Adrenal gland (tissue), 19 donors: ENCODE measurements at places on chromosomes 1 and 21. TPM values are rescaled to one million over a fixed set of nuclear protein-coding genes. Genes with fewer than 3 reads are reported as not detected.
A peak's percentile ranks its signal among the peaks of the same experiment; 100 is the strongest.

- H3K4me1 ChIP-seq, result peaks cover 77% of the 10 kb centered on the region
- DNase-seq, result peak; percentile 90
- no peak within 1 kb of the TSS for H3K4me3 ChIP-seq
- peaks cover 33% of the 10 kb centered on the region for H3K36me3 ChIP-seq
- peak within 1 kb of the TSS; percentile 99 for H3K27ac ChIP-seq
Measured at GRCh38 chr1:44808063-44808937, at the start of gene BTBD19. TSS of gene BTBD19 (plus strand) at chr1:44808523. CDS start at chr1:44808821, 298 bp downstream.

The DRAXIN gene
- total RNA-seq, result under 0.01 TPM

DNA sequence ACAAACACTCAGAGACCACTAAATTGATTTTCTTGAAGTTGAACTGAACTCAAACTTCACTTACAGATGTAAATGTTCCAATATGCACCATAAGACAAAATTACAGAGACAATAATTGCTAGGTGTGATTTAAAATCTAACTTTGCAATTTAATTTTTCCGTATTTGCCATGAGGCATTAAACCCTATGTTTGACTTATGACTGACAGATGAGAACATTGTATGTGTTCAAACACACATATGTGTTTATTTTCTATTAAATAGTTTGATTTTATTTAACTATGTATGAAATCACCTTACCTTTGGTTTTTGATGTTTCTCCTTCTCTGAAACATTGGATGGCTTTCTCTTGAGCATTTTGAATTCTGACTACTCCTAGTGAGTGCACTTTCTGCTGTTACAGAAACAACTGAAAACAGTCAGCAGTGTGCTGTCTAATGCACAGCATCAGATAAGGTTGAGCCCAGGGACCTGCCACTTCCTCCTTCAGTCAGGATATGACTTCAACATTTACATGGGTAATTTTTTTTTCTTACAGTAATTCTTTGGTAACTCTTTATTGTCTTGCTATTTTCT is at the start of gene SAMSN1:
SAMSN1 (minus strand) TSS at position 410 of the 575 bp plus-strand sequence; CDS start at position 356, 54 bp downstream.
- no peak within 1 kb of the TSS for H3K4me3 ChIP-seq
- no peak within 1 kb of the TSS for H3K27ac ChIP-seq
- no peaks in the 10 kb centered on the region for H3K36me3 ChIP-seq
- H3K4me1 ChIP-seq, result no peaks in the 10 kb centered on the region
- no peak for DNase-seq

- H3K27me3 ChIP-seq, result no peaks in the 10 kb centered on the region
- H3K27ac ChIP-seq, result no peak overlapping the region
- H3K4me1 ChIP-seq, result no peaks in the 10 kb centered on the region
- H3K36me3 ChIP-seq, result no peaks in the 10 kb centered on the region
- no peak for DNase-seq
Measured at GRCh38 chr1:34918977-34919561, 10.4 kb downstream of the DLGAP3 start.

The ANGEL2 gene
- total RNA-seq, result 41.3 TPM

DNA sequence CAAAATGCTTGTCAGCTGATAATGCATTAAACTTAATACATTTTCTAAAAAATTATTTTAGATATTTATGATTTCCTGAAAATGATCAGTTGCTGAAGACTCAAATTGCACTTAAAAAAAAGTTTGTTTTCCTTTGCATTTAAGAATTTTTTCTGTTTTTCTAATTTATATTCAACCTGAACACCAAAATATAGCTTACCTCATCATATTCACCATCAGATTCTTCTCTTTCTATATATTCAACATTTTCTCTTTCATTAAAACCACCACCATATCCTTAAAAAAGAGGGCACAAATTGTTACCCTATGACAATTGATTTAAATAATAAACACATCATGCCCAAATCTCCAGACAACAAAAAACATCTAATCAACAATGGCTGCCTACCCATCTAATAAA is 8.6 kb downstream of the ZRANB2 start:
- H3K36me3 ChIP-seq, result peaks cover 91% of the 10 kb centered on the region
- H3K27ac ChIP-seq, result no peak overlapping the region
- DNase-seq, result no peak
- H3K27me3 ChIP-seq, result no peaks in the 10 kb centered on the region
- H3K4me3 ChIP-seq, result no peak overlapping the region

DNA sequence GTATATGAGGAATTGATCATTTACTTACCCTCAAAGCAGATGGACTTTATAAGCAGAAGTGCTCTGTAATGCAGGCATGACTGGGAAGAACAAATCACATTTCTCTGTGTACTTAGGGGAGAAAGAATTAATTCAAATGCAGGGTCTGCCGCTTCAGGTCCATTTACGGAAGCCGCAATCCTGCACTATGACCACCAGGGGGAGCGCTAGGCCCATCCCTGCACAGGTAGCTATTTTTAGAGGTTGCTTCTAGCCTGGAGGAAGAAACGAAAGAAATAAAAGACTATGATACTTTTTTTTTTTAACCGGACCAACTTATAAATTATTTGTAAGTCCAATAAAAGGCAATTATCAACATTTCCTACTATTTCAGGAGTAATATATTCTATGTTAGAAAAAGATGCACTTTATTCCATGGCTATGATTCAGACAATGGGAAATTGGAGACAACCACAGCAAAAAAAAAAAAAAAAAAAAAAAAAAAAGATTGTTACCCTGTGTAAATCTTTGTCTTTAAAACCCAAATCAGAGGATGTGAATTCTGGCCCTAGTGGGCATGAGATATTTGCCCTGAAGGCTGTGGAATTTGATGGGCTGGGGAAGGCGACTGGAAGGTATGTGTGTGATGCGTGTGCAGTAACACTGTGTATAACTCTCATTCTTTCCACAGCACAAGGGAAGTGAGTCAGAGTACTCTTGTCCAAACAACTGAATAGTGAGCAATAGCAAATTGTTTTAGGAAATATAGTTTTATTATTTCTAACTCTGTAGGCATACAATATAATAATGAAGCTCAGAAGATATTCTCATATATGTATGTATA is 12.9 kb upstream of the FYB2 start:
- no peaks in the 10 kb centered on the region for H3K36me3 ChIP-seq
- peaks cover 12% of the 10 kb centered on the region for H3K27me3 ChIP-seq
- H3K4me1 ChIP-seq, result no peaks in the 10 kb centered on the region
- H3K4me3 ChIP-seq, result no peak overlapping the region

The ADAMTS4 gene
- 1.1 TPM for total RNA-seq

- H3K4me3 ChIP-seq, result no peak overlapping the region
- H3K27ac ChIP-seq, result no peak overlapping the region
- no peaks in the 10 kb centered on the region for H3K36me3 ChIP-seq
Measured at GRCh38 chr21:39319251-39319756, 5.9 kb upstream of the BRWD1 start.

GRCh38 chr1:27237112-27237511 is 2.7 kb downstream of the WDTC1 start:
- H3K4me3 ChIP-seq, result no peak overlapping the region
- H3K36me3 ChIP-seq, result no peaks in the 10 kb centered on the region
- DNase-seq, result no peak
- H3K27me3 ChIP-seq, result no peaks in the 10 kb centered on the region

The ZNF683 gene
- total RNA-seq, result not detected

DNA sequence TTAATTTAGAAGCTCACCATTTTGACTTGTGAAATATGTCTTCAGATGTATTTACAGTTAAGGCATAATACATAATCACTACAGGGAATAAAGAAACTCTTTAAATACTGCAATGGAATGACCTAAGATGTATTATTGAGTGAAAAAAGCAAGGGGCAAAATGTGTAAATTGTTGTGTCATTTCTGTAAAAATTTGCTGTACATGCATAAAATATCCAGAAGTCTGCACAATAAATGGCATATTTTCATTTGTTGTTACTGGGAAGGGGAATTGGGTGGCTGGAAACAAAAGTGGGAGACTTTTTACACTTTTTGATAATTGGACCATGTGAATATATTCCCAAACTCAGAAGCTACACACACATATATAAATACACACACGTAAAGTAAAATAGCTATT is 17.1 kb downstream of the LRIG2 start:
- H3K36me3 ChIP-seq, result no peaks in the 10 kb centered on the region
- no peak for DNase-seq

- H3K4me3 ChIP-seq, result peak overlapping the region; percentile 43
- DNase-seq, result peak; percentile 60
- peak overlapping the region; percentile 58 for H3K27ac ChIP-seq
Measured at GRCh38 chr1:151165281-151165737, 393 bp downstream of the LYSMD1 start.

The LCK gene
- 2.5 TPM for total RNA-seq

- H3K27me3 ChIP-seq, result no peaks in the 10 kb centered on the region
- no peaks in the 10 kb centered on the region for H3K36me3 ChIP-seq
- DNase-seq, result peak; percentile 88
Measured at GRCh38 chr21:38831526-38832467, 26.1 kb downstream of the ETS2 start.

DNA sequence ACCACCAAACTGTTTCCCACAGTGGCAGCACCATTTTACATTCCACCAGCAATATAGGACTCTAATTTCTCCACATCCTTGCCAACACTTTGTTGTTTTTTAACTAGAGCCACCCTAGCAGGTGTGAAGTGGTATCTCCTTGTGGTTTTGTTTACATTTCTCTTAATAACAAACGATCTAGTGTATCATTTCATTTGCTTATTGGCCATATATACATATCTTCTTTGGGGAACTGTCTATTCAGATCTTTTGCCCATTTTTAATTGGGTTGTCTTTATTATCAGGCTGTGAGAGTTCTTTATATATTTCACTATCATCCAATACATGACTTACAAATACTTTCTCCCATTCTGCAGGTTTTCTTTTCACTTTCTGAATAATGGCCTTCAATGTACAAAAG is 18.0 kb downstream of the TRIM33 start:
- H3K36me3 ChIP-seq, result no peaks in the 10 kb centered on the region
- H3K4me1 ChIP-seq, result peaks cover 5% of the 10 kb centered on the region
- DNase-seq, result no peak

The RGS4 gene
- 22.5 TPM for total RNA-seq

DNA sequence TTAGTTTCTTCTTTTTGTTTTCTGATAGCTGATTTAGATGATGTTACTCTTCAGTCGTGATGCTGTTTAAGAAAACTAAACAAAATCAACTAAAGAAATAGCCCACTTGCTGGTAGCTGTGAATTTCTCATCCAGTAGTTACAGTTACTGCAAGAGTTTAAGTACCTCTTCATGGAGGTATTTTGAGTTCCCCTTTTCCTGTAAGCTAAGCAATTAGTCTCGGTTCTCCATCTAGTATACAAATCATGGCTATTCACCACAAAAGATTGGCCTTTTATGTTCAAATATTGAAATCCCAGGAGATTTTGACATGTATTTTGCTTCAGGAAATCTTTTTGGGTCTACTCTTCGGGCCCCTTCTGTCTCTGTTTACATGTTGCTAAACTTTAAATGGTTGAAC is 31.1 kb downstream of the HUNK start:
- H3K4me1 ChIP-seq, result no peaks in the 10 kb centered on the region
- H3K36me3 ChIP-seq, result no peaks in the 10 kb centered on the region

DNA sequence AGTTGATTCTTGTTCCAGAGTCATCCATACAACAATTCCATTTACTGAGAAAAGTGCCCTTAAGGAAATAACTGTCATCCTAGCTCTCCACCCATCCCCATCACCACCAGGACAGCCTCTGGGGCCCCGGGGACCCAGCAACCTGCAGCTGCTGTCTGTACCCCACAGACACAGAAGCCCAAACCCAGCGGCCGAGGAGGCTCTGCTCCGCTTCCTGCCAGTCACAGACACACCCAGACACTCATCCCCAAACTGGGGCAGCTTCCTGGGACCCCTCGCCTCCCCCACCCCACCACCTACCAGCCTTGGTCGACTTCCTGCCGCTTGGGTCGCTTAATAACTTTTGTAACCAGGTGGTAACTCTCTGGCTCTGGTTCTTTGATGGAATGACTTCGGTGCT is 121.6 kb upstream of the SLC25A33 start:
- H3K4me3 ChIP-seq, result no peak overlapping the region
- H3K36me3 ChIP-seq, result no peaks in the 10 kb centered on the region
- peaks cover 11% of the 10 kb centered on the region for H3K4me1 ChIP-seq

The OR2W3 gene
- not detected for total RNA-seq

The C1orf52 gene
- 6.5 TPM for total RNA-seq

- no peak for DNase-seq
- peak within 1 kb of the TSS; percentile 78 for H3K27ac ChIP-seq
- H3K4me3 ChIP-seq, result no peak within 1 kb of the TSS
- H3K27me3 ChIP-seq, result no peaks in the 10 kb centered on the region
- H3K4me1 ChIP-seq, result peaks cover 10% of the 10 kb centered on the region
- H3K36me3 ChIP-seq, result no peaks in the 10 kb centered on the region
Measured at GRCh38 chr1:9069326-9070100, at the start of gene SLC2A5. TSS of gene SLC2A5 (minus strand) at chr1:9069635. CDS start at chr1:9069536, 99 bp downstream.

DNA sequence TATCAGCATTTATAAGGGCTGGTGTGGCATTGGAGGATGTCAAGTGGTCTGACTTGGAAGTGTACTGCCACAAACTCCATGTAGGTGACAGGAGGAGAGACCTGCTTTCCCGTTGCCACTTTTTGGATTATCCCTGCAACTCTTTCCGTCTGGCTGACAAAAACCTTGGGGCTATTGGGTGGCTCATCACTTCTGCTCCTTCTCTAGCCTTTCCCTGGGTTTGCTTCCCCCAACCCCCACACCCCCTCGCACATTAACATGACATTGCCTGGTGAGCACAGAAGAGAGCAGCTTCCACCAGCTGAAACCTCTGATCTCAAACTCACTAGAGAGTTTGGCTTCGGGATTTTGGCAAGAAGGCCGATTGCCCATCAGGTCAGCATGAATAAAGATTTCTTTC is 39.2 kb downstream of the PROX1 start:
- DNase-seq, result no peak
- no peak overlapping the region for H3K4me3 ChIP-seq
- H3K27ac ChIP-seq, result peak overlapping the region; percentile 78

DNA sequence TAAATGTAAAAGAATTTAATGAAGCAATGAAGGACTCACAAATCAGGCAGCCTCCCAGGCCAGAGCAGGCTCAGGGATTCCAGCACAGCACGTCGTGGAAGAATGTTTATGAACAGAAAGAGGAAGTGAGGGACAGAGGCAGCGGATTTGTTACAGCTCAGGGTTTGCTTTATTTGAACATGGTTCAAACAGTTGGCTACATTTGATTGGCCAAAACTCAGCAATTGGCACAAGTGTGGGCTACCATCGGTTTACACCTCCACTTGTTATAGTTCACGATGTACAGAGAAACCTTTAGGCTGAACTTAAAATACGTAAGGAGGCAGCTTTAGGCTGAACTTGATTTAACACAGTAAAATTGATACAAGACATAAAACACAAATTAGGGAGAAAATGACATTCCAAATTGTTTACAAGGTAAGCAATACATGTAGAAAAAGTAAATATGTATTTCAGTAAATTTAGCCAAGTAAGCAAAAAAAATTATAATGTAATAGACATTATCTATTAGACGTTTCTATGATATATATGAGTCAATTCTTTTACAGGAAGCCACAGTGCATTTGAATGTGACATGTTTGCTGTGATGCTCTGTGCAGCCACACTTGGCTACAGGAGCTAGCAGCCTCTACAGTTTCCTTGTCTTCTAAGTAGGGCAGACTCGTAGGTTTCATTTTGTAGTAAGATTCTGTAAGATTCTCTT is 126.5 kb downstream of the ADSS2 start:
- H3K4me1 ChIP-seq, result peaks cover 9% of the 10 kb centered on the region
- no peak overlapping the region for H3K4me3 ChIP-seq
- DNase-seq, result no peak
- no peak overlapping the region for H3K27ac ChIP-seq
- H3K36me3 ChIP-seq, result no peaks in the 10 kb centered on the region
- H3K27me3 ChIP-seq, result no peaks in the 10 kb centered on the region

- H3K4me1 ChIP-seq, result no peaks in the 10 kb centered on the region
- no peak for DNase-seq
- no peaks in the 10 kb centered on the region for H3K36me3 ChIP-seq
- no peak overlapping the region for H3K4me3 ChIP-seq
- H3K27ac ChIP-seq, result no peak overlapping the region
Measured at GRCh38 chr1:5220821-5221220, 566.4 kb downstream of the AJAP1 start.
